Sciatic nerve (tissue), 2 donors: ENCODE measurements at places on chromosomes 6 and 20. TPM values are rescaled to one million over a fixed set of nuclear protein-coding genes. Genes with fewer than 3 reads are reported as not detected.

Gene GGTLC1
- total RNA-seq: not detected

Gene FAM50B
- 9.6 TPM for total RNA-seq

Gene RAET1E
- total RNA-seq: 0.80 TPM

Gene SLC17A1
- not detected for total RNA-seq

Gene REM1
- 7.2 TPM for total RNA-seq

Gene STMND1
- total RNA-seq: 0.27 TPM

Gene APCDD1L
- 0.53 TPM for total RNA-seq

Gene RAB44
- 0.27 TPM for total RNA-seq
